ENCODE measurements at places on chromosomes 2 and 18. TPM values are rescaled to one million over a fixed set of nuclear protein-coding genes. Genes with fewer than 3 reads are reported as not detected.

CNDP1 gene
- not detected for total RNA-seq

CYP27A1 gene
- total RNA-seq, result 20.5 TPM

VWA3B gene
- total RNA-seq, result not detected

UGT1A10 gene
- not detected for total RNA-seq

ALPP gene
- not detected for total RNA-seq

CCDC150 gene
- 13.6 TPM for total RNA-seq

CCDC178 gene
- total RNA-seq, result not detected

LOXL3 gene
- total RNA-seq, result 93.6 TPM

ITGB6 gene
- 0.10 TPM for total RNA-seq

POTEJ gene
- not detected for total RNA-seq

SLC9A4 gene
- total RNA-seq, result not detected

SERPINB12 gene
- not detected for total RNA-seq

NRP2 gene
- 57.7 TPM for total RNA-seq

CABYR gene
- 9.7 TPM for total RNA-seq

DOK6 gene
- total RNA-seq, result not detected

ATP6V1C2 gene
- 0.12 TPM for total RNA-seq

TCF23 gene
- not detected for total RNA-seq

CHMP1B gene
- 28.7 TPM for total RNA-seq

VIT gene
- 2.9 TPM for total RNA-seq

BARD1 gene
- total RNA-seq, result 36.4 TPM

CABLES1 gene
- 0.88 TPM for total RNA-seq

UGT1A3 gene
- total RNA-seq, result not detected

IL18R1 gene
- 0.10 TPM for total RNA-seq

KLHL14 gene
- not detected for total RNA-seq

ACADL gene
- total RNA-seq, result not detected

LYPD6B gene
- total RNA-seq, result 21.6 TPM

RAB6D gene
- not detected for total RNA-seq

PLCD4 gene
- total RNA-seq, result 8.5 TPM

PRSS56 gene
- not detected for total RNA-seq

TBR1 gene
- not detected for total RNA-seq

HS1BP3 gene
- 13.9 TPM for total RNA-seq

STON1 gene
- 7.0 TPM for total RNA-seq

TSPYL6 gene
- total RNA-seq, result not detected

G6PC2 gene
- total RNA-seq, result not detected

ALK gene
- total RNA-seq, result 0.12 TPM

ACVR1 gene
- total RNA-seq, result 33.6 TPM

FZD7 gene
- total RNA-seq, result 29.4 TPM

SAG gene
- 0.12 TPM for total RNA-seq

IL36A gene
- not detected for total RNA-seq

TRABD2A gene
- total RNA-seq, result 5.3 TPM

PLB1 gene
- total RNA-seq, result 1.6 TPM
